ENCODE measurements at places on chromosomes 4 and X.

- no peak for DNase-seq
These were observed 150.1 kb downstream of the KLF8 start for GRCh38 chrX:56382278-56382677.

- no peak for DNase-seq
These were observed 89.9 kb downstream of the GPC4 start for GRCh38 chrX:133325422-133325821.

DNA sequence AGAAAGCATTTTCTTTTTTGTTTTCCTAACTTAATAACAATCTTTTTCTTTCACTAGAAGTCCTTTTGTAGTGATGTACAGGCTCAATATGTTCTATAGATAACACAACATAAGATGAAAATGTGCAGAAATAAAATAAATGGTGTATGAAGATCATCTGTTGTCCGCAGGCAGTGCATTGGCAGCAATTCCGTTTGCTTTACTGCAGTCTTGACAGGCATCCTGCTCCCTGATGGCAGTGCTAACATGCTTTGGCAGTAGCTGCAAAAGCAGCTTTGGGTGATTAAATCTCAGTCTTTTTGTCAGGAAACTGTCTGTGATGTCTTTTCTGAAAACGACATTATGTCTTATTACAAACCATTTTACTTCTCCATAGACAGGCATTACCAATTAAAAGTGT is 131.4 kb downstream of the TRAM1L1 start:
- DNase-seq: no peak

DNA sequence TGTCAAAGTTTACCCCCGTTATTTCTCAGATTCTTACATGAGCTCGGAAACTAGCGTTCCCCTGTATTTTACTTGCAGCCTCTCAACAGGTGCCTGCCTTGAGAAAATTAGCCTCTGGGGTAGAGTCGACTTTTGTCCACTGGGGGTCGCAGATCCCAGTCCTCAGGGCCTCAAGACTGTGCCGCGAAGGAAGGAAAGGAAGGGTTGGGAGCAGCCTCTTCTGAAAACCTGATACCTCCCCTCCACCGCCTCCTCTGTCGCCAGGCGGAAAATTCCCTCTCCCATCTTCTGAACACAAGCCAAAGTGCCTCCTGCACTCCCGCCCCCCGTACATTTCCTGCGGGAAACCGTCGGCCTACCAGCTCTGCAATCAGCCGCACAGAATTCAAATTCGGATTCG is 44.4 kb upstream of the TMSB15B start:
- DNase-seq: peak; percentile 60

- DNase-seq: no peak
These were observed 63.4 kb downstream of the CHRDL1 start for GRCh38 chrX:110732266-110732665.

DNA sequence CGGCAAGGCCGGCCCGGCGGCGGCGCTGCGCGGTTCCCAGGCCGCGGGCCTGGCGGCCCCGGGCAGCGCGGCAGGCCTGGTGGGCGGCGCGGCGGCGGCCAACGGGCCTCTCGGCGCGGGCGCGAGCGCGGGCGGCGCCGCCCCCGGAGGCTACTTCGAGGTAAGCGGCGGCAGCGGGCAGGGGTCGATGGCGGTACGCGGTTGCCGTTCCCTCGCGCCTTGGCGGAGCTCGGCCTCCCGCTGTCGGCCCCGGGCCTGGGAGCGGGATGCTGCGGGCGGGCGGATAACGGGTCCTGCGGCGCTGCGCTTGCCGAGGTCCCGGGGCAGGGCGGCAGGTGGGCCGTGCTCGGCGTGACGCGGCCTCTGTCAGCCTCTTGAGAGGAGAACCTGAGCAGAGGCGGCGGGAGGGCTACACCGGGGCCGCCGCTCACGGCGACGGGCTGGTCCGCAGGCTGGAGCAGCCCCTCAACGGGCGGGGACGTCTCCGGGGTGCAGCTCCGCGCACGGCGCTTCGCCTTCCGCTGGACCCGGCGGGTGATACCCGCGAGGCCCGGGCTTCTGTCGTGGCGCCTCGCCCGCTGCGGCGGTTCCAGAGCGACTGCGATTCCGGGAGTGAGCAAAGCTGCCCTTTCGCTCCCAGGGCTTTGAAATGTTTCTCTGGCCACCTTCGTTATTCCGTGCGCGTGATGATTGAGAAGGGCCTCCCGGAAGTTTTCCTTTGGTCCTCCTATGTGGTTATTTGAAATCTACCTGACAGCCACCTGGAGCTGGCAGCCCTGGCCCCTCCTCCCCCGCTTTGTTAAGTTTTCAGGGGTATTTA is 774 bp downstream of the FAM193A start:
- peak; percentile 4 for DNase-seq

DNA sequence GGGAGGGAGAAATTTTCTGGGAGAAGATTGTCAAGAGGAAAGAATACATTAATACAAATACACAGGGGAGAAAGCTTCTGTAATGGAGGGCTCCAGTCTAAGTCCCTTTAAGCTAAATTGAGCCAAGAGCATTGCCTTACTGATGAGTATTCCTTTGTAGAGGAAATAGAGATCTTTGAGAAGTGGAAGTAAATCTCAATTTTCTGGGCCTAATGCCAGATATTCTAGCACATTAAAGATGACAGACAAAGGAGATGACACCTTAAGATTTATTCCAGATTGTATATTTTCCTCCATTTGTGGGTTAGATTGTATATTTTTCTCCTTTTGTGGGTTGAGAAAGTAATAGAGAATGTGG is 28.5 kb upstream of the SMAD1 start:
- DNase-seq: no peak

DNA sequence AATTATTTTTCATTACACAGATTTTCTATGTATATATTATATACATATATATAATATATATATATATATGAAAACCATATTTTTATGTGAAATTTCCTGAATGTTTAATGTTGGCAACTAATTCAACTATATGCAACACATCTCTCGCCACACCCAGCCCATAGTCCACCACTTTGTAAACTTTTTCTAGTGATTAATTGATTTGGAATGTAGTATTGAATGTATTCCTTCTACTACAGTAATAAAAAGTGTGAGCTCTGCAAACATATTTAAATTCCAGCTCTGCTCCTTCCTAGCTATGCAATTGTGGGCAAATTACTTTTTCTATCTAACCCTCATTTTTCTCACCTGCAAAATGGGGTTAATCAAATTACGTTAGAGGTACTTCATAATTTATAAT is 187.8 kb downstream of the TEX11 start:
- DNase-seq: no peak

DNA sequence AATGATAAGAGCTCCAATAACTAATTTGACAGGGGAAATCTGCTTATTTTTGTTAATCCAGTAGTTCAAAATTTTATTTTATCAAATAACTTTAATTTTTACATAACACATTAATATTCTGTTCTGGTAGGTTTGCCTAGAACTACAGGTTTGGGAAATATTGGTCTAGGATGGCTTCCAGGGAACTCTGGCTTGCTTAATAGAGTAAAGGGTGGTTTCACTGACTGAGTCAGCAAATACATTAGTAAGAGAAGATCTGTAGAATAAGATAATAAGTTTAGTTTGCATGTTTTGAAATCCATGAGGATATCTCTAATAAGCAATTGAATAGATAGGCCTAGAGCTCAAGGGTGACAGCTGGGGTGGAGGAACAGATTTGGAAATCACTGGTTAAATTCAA is 500.7 kb downstream of the ZNF674 start:
- no peak for DNase-seq

Data from NCI-H226 (cell line).